Transverse colon (tissue), 4 donors: ENCODE measurements at places on chromosomes 7 and 10. TPM values are rescaled to one million over a fixed set of nuclear protein-coding genes. Genes with fewer than 3 reads are reported as not detected.

Gene CRPPA
- total RNA-seq: 0.80 TPM

GRCh38 chr10:16520900-16521299 is 779 bp downstream of the C1QL3 start:
- no peak for DNase-seq

DNA sequence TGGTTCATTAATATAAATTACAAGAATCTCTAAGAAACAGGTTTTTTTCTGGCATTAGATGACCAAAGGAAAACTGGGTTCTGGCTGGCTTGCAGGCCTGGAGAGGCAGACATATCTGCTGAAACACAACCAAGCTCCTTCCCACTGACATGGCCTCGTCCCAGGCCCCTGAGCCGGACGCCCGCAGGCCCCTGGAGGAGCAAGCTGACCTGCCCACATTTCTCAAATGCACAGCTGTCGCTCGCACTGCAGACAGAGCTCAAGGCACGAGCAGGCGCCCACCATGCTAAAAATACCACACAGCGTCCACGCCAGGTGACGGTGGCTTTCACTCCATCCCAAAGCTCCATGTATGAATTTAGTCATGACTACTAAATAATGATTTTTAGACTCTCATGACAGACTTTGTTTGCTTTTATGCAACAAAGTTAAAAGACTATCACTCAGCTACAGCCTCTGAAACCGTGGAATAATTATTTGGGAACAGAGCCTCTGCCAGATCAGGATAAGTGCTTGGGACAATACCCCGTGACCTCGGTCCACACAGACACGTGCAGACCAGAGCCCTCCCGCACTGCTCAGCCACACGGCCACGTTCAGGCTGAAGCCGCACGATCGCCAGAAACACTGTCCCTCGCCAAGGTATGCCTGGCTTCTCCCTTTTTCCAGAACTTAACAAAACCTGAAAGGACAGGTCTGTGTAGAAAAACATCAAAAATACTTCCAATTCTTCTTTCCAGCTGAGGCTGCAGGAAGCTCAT is 71.1 kb downstream of the DIP2C start:
- no peak for DNase-seq

GRCh38 chr10:34567659-34568253 is 247.3 kb downstream of the PARD3 start:
- no peak for DNase-seq

DNA sequence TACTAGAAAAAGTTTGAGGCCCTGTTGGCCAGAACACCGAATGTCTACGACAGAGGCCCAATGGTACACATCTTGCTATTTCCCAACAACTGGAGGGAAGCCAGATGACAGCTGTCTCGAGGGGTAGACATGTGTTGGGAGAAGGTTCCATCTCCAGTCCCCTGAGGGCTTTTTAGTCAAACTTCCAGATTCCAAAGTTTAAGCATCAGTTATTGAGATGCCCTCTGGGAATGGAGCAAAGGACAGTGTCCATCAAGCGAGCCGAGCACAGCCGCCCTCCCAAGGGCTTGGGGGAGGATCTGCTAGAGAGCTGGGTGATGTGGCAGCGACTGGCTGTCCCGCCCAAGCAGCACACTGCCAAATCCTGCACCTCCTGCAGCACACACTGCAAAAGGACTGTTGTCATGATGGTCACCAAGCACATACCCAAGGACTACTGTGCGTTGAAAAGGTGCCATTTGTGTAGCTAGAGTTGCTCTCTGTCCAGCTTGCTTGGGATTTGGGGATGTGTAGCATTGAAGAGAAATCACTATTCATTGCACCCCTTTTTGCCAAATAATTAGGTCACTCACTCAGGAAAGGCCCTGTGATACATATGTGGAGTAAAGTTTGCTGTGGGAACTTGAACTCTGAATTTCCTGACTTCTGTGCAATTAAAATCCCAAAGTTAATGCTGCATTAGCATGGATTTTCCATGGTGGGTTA is 164.6 kb downstream of the TRIL start:
- no peak for DNase-seq

DNA sequence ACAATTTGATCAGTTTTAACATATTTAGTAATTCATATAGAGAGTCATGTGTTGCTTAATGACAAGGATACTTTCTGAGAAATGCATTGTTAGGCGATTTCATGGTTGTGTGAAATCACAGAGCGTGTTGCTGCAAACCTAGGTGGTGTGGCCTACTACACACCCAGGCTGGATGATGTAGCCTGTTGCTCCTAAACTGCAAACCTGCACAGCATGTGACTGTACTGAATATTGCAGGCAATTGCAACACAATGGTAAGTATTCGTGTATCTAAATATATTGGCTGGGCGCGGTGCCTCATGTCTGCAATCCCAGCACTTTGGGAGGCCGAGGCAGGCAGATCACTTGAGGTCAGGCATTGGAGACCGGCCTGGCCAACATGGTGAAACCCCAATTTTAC is 73.7 kb upstream of the BAIAP2L1 start:
- DNase-seq: no peak
